HCT116 (cell line): ENCODE measurements at places on chromosomes 16 and 17. TPM values are rescaled to one million over a fixed set of nuclear protein-coding genes. Genes with fewer than 3 reads are reported as not detected.

DNA sequence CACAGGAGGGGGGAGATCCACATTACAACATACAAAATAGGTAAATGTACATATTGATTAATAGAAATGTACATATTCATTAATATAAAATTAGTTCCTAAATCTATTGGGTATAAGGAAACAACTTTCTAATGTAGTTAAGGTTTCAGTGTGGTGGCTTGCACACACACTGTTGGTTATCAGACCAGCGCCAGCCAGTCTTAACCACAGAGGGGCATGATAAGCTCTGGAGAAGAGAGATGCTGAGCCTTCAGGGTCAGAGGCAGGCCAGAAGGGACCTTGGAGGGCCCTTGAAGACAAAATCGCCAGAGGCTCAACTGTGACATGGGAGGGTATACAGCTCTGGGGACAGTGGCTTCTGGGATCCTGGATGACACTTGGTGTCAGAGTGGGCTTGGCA, 10.9 kb upstream of the ZFP90 start:
- no peak for DNase-seq

DNA sequence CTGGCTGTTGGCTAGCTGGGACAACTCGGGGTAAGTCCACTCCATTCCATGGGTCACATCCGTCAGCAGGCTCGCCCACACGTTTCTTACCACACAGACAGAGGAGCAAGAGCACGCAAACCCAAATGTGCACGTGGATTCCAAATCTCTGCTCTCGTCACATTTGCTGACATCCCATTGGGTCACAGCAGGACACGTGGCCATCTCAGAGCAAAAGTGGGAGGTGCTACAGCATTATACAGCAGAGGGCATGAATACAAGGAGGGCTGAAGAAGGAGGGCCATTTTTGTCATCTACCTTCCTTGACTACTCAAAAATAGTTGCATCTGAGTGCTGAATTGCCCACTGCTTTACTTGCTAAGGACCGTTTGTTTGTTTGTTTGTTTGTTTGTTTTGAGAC, 84.7 kb downstream of the RBBP6 start:
- DNase-seq: no peak

- DNase-seq: no peak
These were observed 16.0 kb downstream of the RAB11FIP3 start for GRCh38 chr16:441447-441846.

Gene C17orf113
- total RNA-seq: 2.3 TPM

Gene RAI1
- total RNA-seq: 38.5 TPM

DNA sequence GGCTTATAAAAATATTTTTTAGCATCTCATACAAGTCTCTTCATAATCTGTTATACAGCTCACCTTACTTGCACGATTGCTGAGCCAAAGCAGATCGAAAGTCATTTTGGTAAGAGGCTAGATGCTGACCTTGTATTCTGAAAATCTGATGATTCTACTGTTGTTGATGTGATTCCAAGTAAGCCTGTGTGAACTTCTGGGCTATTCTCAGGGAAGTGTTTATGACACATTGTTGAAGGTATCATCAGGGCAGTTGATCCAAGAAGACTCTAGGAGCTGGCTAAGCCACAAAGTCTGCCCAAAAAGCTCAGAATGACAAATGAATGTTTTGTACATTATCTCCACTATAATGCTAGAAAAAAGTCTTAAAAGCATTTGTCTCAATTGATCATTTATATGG, 16.0 kb downstream of the OMG start:
- DNase-seq: no peak

DNA sequence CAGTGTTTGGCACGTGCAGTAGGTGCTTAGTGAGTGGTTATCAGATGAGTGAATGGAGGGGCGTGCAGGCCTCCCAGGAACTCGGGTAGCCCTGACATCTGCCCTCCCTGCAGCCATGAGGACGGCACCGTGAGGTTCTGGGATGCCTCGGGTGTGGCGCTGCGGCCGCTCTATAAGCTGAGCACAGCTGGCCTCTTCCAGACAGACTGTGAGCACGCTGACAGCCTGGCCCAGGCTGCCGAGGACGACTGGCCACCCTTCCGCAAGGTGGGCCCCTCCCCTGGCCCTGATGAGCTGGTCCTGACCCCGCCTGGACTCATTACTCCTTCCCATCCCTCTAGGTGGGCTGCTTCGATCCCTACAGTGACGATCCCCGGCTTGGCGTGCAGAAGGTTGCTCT, 11.1 kb downstream of the LLGL1 start:
- no peak for DNase-seq

Gene PDILT
- not detected for total RNA-seq

DNA sequence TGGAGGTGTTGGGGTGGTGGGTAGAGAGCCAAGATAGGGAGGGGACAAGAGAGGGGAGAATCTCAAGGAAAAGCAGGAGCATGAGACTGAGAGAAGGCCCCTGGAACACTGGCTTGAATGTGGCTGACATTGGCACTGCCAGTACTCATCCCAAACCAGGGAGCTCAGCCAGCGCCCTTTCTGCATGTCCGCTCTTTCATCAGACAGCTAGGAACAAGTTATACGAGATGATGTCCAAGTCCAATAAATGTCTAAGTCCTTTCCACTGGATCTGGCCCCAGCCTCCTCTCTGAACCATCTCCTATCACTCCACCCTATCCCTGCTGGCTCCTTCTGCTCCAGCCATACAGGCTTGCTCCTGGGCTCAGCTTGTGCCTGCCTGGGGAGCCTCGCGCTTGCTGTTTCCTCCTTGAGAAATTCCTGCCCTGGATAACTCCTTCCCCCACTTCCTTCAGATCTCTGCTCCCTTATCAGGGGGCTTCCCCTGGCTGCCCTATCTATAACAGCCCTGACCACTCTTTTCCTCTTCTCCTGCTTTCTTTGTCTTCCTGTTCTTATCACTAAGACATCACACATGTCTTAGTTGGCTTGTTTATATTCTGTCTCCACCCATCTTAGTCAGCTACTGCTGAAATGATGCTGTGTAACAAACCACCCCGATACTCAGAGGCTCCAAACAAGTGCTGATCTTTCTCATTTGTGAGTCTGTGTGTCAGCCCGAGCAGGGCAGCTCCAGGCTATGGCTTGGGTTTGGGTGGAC, 37.1 kb upstream of the MEOX1 start:
- no peak for DNase-seq

DNA sequence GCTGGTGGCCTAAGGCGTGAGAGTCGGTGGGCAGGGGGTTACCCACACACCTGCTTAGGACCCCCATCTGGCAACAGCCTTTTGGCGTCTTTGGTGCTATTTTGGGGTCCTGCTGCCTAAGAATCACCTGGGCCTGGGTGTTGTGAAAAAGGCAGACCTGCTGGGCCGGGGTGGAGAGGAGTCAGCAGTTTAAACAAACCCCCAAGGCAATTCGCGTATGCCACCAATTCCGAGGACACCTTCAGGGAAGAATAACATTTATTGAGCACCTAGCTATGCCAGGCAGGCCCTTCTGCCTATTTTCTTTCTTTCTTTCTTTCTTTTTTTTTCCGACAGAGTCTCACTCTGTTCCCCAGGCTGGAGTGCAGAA, 53.9 kb upstream of the TOB1 start:
- DNase-seq: no peak

GRCh38 chr17:75481194-75482068, 25.0 kb downstream of the TMEM94 start:
- no peak for DNase-seq

Gene GUCY2D
- total RNA-seq: 1.4 TPM

GRCh38 chr17:3796110-3796821, 4.7 kb downstream of the ITGAE start:
- DNase-seq: no peak

DNA sequence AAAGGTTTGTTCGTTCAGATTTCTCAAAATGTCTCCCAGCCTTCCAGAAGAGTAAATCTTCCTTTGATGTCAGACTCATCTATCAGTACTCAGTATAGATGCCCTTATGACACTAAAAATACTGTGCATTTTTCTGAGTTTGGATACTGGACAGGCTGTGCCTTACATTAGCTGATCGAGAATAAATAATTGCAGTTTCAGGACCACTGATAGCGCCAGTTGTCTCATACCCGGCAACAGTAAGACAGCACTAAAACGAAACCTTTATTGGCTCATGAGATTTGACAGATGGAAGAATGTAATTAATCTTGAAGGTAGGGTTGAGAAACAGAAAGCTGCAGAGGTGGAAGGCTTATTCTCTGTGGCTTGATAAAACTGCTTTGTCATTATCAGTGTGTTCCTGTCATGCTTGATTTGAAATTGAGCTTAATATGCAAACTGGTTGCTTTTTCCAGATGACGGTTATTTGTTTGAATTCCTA, 1.2 kb downstream of the ATP6V0A1 start:
- DNase-seq: no peak

DNA sequence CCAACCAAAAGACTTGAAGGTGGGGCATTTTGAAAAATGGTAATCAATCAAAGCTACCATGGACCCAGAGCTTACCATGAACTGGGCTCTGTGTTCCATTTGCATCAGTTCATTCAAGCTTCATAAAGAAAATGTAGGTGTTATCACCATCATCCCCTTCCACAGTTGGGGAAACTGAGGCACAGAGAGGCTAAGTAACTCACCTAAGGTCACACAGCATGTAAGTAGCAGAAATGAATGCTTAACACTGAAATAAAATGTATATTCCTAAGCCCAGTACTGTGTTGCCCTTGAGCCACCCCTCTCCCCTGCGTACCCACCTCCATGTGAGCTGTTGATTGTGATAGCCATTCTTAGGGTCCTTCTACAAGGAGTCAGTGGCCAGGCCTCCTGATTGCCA, 83.6 kb downstream of the VAT1L start:
- no peak for DNase-seq

DNA sequence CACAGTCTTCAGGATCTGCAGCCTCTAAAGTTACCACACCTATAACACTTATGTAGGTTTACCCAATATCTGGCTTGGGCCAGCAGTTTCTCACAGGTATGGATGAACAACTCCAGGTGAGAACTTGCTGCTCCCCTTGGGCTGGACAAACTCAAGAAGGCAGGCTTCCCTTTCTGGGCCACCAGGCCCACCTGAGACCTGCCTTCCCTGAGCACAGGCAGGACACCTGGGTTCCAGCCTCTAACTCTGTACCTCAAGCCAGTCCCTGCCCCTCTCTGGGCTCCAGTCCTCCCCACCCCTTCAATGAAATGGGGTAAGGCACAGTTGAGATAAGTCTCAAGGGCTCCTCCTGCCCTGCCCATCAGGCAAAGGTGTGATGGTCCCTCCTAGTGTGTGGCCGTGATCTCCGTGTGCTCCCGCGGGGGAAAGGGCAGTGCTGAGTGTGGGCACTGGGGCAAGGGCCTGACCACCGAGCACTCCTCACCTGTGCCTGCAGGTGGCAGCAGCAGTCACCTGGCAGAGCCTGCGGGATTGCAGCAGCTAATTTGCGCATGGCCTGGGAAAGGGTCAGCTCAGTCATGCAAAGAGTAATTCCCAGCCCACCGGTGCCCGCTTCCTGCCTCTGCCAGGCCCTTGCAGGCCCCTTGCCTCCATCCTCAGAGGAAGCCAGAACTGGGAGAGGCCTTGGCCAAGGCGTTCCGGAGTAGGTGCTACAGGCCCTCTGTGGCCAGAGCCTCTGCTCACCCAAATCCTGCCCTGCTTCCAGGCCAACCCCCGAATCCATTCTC, 28.2 kb upstream of the ADGRG1 start:
- peak; percentile 47 for DNase-seq

GRCh38 chr16:11248133-11248532, 7.9 kb downstream of the SOCS1 start:
- no peak for DNase-seq

Gene DPEP3
- total RNA-seq: not detected

Gene ZNF423
- 0.22 TPM for total RNA-seq

Gene CCL4L2
- total RNA-seq: 0.37 TPM

Gene SPNS3
- total RNA-seq: 0.37 TPM

Gene SDR42E1
- 17.4 TPM for total RNA-seq

Gene TOM1L1
- 70.8 TPM for total RNA-seq

DNA sequence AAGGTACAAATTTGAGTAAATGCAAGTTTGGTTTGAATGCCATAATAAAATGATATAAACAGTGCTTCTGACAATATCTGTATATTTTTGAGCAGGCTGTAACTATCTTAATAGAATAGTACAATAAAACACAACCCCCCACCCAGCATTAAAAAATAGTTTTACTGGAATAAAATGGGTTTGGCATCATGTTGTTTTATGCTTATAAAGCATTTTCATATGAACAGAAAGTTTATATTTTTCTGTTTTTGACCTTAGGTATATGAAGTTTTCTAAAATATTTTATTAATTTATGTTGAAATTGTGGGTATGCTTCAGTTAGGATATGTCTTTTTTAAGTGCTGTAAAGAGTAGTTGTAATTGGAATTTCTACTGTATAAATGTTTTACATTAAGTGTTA, 57.2 kb upstream of the RHBDL3 start:
- no peak for DNase-seq

Gene CLEC19A
- total RNA-seq: not detected

DNA sequence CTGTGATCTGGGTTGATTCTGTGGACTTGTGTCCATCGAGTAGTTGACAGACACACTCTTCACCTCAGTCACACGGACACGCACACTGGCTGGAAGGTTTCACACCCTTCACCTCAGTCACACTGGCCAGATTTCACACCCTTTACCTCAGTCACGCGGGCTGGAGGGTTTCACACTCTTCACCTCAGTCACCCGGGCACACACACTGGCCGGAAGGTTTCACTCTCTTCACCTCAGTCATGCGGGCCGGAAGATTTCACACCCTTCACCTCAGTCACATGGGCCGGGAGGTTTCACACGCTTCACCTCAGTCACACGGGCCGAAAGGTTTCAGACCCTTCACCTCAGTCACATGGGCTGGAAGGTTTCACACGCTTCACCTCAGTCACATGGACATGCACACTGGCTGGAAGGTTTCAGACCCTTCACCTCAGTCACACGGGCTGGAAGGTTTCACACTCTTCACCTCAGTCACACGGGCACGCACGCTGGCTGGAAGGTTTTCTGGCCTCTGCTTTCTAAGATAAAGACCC, 96.2 kb downstream of the PGS1 start:
- DNase-seq: no peak

GRCh38 chr16:67969254-67970039, 1.0 kb upstream of the SLC12A4 start:
- no peak for DNase-seq

Gene ASGR2
- 0.32 TPM for total RNA-seq

DNA sequence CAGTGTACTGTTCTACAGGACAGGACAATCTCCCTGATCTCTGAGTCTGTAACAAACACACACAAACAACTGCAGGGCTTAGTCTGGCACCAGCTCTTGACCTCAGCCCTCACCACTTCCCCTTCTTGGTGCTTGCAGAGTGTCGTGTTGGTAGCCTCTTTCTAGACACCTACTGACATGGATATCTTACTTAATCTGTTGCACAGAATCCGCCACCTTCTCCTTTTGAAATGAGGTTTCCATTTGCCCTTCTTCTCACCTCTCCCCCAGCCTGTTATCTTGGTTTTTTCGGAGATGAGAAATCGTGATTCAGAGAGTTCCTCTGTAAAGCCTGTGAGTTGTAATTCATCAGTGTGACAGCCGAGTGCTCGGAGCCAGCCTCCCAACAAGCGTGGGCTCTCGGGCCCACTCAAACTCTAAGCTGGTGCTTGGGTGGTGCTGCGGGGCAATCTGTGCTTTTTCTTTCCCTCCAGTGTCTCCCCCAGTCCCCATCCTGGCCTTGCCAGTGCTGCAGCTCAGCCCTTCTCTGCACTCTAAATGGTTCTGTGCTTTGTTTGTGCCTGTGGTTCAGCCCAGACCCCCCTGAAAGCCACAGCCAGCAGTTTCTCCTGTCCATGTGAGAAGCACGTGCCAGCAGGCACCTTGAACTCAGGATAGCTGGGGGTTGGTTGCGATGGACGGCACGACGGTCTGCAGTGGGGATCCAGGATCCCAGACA, 28.1 kb downstream of the KIAA0513 start:
- DNase-seq: no peak
